ENCODE measurements at places on chromosomes 11 and 22. TPM values are rescaled to one million over a fixed set of nuclear protein-coding genes. Genes with fewer than 3 reads are reported as not detected.

The PAMR1 gene
- 3.1 TPM for total RNA-seq

The TBX10 gene
- not detected for total RNA-seq

The GGT5 gene
- 61.6 TPM for total RNA-seq

The CD82 gene
- 44.1 TPM for total RNA-seq

The GNAZ gene
- 6.1 TPM for total RNA-seq

The LYVE1 gene
- 165 TPM for total RNA-seq

The NXPE4 gene
- total RNA-seq, result 0.33 TPM

The TNKS1BP1 gene
- 169 TPM for total RNA-seq

The SLC17A6 gene
- total RNA-seq, result not detected

The USH1C gene
- not detected for total RNA-seq

The RCN1 gene
- 105 TPM for total RNA-seq

The KCNK7 gene
- 1.3 TPM for total RNA-seq

The OR8U1 gene
- not detected for total RNA-seq

The FOLR3 gene
- 4.7 TPM for total RNA-seq

The DAGLA gene
- total RNA-seq, result 3.5 TPM

The CASP12 gene
- total RNA-seq, result 5.0 TPM

The ETS1 gene
- 125 TPM for total RNA-seq

The ABCG4 gene
- 0.45 TPM for total RNA-seq

The ACTN3 gene
- not detected for total RNA-seq

The DCHS1 gene
- total RNA-seq, result 64.4 TPM

The RIMBP3B gene
- total RNA-seq, result 0.66 TPM

The MUC6 gene
- not detected for total RNA-seq

The SMIM35 gene
- not detected for total RNA-seq

The TRIM49 gene
- total RNA-seq, result not detected

The POTEH gene
- total RNA-seq, result not detected

The FOLR2 gene
- total RNA-seq, result 85.2 TPM

The CTSF gene
- 38.3 TPM for total RNA-seq

The PARVA gene
- total RNA-seq, result 159 TPM

The IL17REL gene
- not detected for total RNA-seq

The KRTAP5-1 gene
- total RNA-seq, result not detected

The EPS8L2 gene
- total RNA-seq, result 41.0 TPM

The SHANK3 gene
- 62.9 TPM for total RNA-seq

The OR52A1 gene
- not detected for total RNA-seq

The BBOX1 gene
- total RNA-seq, result not detected

The BACE1 gene
- 29.0 TPM for total RNA-seq

The KDM4E gene
- total RNA-seq, result not detected

The ATP6V1E1 gene
- total RNA-seq, result 93.0 TPM

The PRR5 gene
- 15.3 TPM for total RNA-seq

The PKNOX2 gene
- total RNA-seq, result 7.7 TPM

The HEPN1 gene
- not detected for total RNA-seq

The XRRA1 gene
- total RNA-seq, result 14.9 TPM

The TCN2 gene
- 30.8 TPM for total RNA-seq

The CBX6 gene
- 97.2 TPM for total RNA-seq

The MYOD1 gene
- not detected for total RNA-seq

The GRAP2 gene
- 3.6 TPM for total RNA-seq

The MAPK11 gene
- total RNA-seq, result 23.2 TPM

The KCNJ11 gene
- 1.3 TPM for total RNA-seq

The BRSK2 gene
- total RNA-seq, result 0.55 TPM

The MOV10L1 gene
- 3.2 TPM for total RNA-seq

The MS4A6E gene
- total RNA-seq, result 1.3 TPM

The CLDN5 gene
- total RNA-seq, result 43.7 TPM

The PNPLA3 gene
- total RNA-seq, result 1.3 TPM
